ENCODE measurements at places on chromosomes 4 and X.

DNA sequence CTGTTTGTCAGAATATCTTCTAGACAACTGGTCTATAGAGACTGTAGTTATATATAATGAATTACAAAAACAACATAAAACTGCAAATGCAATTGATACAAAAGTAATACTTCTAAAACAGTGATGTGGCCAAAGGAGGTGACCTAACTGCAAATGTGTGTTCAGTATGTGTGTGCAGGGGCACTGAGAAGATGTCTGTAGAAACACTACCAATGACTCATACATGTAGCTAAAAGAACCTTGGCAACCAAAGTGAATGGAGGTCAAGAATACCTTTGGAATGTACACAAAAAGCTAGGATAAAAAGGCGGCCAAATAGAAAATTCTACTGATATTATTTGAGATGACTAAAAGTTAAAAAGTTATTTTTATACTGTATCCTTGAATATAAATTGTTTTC, 261.8 kb downstream of the CAMK2D start:
- DNase-seq, result no peak

GRCh38 chr4:42487230-42487629, 89.9 kb downstream of the SHISA3 start:
- DNase-seq, result no peak

DNA sequence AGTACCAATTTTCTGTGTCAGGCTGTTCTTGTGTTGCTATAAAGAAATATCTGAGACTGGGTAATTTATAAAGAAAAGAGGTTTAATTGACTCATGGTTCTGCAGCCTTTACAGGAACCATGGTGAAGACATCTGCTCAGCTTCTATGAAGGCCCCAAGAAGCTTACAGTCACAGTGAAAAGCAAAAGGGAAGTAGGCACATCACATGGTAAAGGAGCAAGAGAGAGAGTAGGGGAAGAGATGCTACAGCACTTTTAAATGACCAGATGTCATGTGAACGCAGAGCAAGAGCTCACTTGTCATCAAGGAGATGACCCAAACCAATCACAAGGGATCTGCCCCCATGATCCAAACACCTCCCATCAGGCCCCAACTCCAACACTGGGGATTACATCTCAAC, 174.3 kb downstream of the ATP10D start:
- no peak for DNase-seq

- DNase-seq, result no peak
Measured at GRCh38 chr4:106095408-106095807, 200.1 kb downstream of the NPNT start.

- no peak for DNase-seq
Measured at GRCh38 chr4:35734381-35735098, 509.8 kb downstream of the ARAP2 start.

GRCh38 chrX:123993326-123993725, 31.8 kb downstream of the STAG2 start:
- DNase-seq, result peak; percentile 52

Data from suppressor macrophage treated with lipopolysaccharide for 4 hours (primary cell).